ENCODE measurements at places on chromosomes 1 and 21. TPM values are rescaled to one million over a fixed set of nuclear protein-coding genes. Genes with fewer than 3 reads are reported as not detected.

Gene EXO5
- 8.6 TPM for total RNA-seq

Gene TMPRSS3
- total RNA-seq, result not detected

Gene EPHA10
- 0.25 TPM for total RNA-seq

Gene NBPF10
- 1.8 TPM for total RNA-seq

Gene DCST2
- total RNA-seq, result 0.45 TPM

Gene MUL1
- total RNA-seq, result 19.8 TPM

Gene ASTN1
- 0.57 TPM for total RNA-seq

Gene C1orf21
- total RNA-seq, result 8.8 TPM

Gene CR1
- not detected for total RNA-seq

Gene CELA3B
- total RNA-seq, result not detected

Gene TPTE
- not detected for total RNA-seq

Gene CORT
- 1.1 TPM for total RNA-seq

Gene URB1
- total RNA-seq, result 9.4 TPM

Gene DMRTA2
- total RNA-seq, result 2.4 TPM

Gene PTPRU
- total RNA-seq, result 73.1 TPM

Gene TCEA3
- 4.0 TPM for total RNA-seq

Gene RUNX1
- total RNA-seq, result 1.4 TPM

Gene HSD11B1
- total RNA-seq, result not detected

Gene MYBPH
- not detected for total RNA-seq

Gene DDR2
- total RNA-seq, result 0.56 TPM

Gene TNFSF4
- total RNA-seq, result 2.8 TPM

Gene FCRLA
- not detected for total RNA-seq

Gene LEFTY1
- total RNA-seq, result 76.0 TPM

Gene CYB561D1
- total RNA-seq, result 5.9 TPM

Gene LGR6
- 0.45 TPM for total RNA-seq

Gene TXLNA
- total RNA-seq, result 38.6 TPM

Gene AMY1A
- total RNA-seq, result not detected

Gene AIM2
- 2.6 TPM for total RNA-seq

Gene ALPL
- 106 TPM for total RNA-seq

Gene CLEC20A
- total RNA-seq, result 0.40 TPM
